ENCODE measurements at places on chromosomes 2 and 18.

DNA sequence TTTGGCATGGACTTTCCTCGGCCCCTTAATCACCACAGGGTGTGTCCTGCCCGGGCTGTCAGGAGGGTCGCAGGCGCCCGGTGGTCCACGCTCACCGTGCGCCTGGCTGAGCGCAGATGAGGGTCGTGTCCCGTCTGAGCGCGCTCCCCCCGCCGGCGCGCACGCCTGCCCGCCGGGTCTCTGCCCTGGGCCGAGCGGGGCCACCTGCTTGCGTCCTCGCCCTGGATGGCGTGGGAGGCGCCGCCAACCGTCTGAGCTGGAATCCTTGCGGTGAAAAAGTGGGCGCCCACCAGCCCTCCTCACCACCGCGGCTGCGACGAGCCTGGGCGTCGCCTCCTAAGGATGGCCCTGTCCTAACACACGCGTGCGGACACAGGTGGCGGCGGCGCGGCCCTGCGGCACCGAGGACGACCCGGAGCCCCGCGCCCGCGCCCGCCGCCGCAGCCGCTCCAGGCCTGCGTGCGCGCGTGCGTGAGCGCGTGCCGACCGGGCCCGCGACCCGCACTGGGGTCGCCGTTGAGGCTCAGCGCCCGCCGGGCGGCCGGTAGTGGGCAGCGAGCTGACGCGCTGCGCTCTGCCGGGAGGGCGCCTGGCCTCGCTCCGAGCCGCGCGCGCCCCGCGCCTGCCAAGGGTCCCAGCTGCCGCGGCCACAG lies 126.6 kb downstream of the ARHGEF4 start:
- no peak for DNase-seq

DNA sequence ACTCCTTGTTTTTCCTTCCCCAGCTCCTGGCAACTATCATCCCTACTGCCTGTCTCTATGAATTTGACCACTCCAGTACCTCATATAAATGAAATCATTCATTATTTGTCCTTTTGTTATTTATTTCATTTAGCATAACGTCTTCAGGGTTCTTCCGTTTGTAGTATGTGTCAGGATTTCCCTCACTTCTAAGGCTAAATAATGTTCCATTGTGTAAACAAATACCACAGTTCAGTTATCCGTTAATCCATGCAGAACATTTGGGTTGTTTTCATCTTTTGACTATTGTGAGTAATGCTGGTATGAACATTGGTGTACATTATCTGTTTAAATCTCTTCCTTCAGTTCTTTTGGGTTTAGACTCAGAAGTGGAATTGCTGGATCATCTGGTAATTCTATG lies 18.8 kb downstream of the DYNC2LI1 start:
- no peak for DNase-seq

DNA sequence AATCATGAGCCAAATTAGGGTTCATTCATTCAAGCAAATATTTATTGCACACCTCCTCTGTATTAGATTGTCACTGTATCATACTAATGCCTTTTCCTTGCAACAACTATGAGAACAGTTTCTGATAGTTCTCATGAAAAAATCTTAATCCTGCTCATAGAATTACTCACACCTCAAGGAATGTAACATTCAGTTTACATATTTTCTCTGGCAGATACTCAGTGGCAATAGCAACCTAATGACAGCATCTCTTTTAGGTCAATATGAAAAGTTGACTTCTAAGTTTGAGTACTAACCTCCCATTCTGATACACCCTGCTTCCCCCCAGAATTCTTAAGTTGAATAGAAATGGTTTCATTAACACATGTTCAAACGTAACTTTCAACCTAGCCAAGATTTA lies 132.0 kb downstream of the VWC2L start:
- no peak for DNase-seq

- no peak for DNase-seq
These were observed 190.2 kb downstream of the MYCN start for GRCh38 chr2:16130541-16130880.

DNA sequence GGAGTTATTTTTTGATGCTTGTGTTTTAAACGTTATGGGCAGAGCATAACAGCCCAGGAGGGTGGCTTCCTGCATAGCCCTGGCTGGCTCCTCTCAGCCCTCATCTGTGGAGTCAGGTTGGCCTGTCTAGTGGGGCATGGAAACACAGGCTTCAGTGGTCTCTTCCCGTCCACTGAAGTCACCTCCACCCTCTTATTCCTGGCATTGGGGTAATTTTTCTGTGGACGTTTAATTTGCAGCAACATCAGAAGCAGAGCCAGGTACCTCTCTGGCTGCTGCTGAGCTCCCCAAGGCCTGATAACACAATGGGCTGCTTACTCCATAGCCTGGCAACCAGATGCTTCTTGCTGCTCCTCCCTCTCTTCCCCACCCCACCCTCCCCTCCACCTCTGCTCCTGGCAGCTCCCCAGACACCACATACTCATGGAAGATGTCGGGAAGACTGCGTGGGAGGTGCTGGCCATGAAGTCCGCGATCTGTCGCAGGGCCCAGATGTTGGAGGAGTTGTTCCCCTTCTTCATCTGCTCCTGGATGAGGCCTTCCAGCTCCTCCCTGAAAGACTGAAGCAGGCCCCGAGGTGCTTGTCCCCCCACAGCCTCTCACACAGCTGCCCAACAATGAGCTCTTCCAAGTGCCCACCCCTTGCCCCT lies 64.0 kb downstream of the ADD2 start:
- DNase-seq, result no peak

GRCh38 chr2:112539306-112539705 lies 3.0 kb upstream of the POLR1B start:
- DNase-seq, result no peak

- no peak for DNase-seq
These were observed 152.9 kb downstream of the FAM124B start for GRCh38 chr2:224248944-224249371.

Data from stimulated activated CD4-positive, alpha-beta T cell treated with anti-CD3 and anti-CD28 coated beads, Interleukin-12 subunit alpha, Interleukin-12 subunit beta, amount 100 ng/mL, for 48 hours (primary cell).